B cell (primary cell): ENCODE measurements at places on chromosomes 1 and 21. TPM values are rescaled to one million over a fixed set of nuclear protein-coding genes. Genes with fewer than 3 reads are reported as not detected.

DNA sequence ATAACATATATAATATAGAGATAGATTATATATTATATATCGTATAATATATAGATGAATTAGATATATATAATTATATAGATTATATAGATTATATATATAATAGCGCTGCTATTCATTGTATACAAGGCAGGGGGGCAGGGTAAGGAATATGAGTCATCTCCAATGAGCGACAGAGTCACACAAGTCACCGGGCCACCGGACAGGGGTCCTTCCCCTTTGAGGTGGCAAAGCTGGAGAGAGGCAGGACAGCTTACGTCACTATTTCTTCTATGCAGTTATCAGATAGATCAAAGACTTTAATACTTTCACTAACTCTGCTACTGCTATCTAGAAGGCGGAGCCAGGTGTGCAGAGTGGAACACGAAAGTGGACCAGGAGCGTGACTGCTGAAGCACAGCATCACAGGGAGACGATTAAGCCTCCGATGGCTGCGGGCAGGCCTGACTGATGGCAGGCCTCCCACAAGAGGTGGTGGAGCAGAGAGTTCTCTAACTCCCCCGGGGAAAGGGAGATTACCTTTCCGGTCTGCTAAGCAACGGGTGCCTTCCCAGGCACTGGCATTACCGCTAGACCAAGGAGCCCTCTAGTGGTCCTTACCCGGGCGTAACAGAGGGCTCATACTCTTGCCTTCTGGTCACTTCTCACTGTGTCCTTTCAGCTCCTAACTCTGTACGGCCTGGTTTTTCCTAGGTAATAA lies 2154.7 kb downstream of the MRPL39 start:
- no peaks in the 10 kb centered on the region for H3K4me1 ChIP-seq
- DNase-seq = peak; percentile 6
- no peak overlapping the region for H3K27ac ChIP-seq
- no peaks in the 10 kb centered on the region for H3K27me3 ChIP-seq
- peak overlapping the region; percentile 21 for H3K4me3 ChIP-seq

DNA sequence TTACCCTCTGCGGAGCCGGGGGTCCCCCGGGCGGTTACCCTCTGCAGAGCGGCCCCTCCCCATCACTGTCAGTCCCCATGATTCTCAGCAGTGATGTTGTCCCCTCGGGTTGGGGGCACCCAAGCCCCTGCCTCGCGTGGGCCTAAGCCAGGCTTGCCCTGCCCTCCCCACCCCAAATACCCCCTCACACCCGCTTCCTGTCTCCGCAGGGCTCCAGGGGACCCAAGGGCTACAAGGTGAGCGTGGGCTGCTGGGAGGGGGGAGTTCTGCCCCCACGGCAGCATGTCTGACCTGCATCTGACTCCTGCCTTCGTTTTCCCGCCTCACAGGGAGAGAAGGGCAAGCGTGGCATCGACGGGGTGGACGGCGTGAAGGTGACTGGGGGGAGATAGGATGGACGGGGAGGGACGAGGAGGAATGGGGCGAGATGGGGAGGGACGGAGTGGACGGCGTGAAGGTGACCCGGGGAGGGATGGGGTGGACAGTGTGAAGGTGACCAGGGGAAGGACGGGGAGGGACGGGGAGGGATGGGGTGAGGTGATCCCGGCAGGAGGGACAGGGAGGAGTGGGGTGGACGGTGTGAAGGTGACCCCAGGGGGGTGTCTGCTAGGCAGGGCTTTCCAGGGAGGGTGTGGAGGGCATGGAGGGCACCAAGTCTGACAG lies 8.6 kb downstream of the COL6A1 start:
- no peaks in the 10 kb centered on the region for H3K27me3 ChIP-seq
- no peaks in the 10 kb centered on the region for H3K4me1 ChIP-seq
- no peak for DNase-seq
- no peak overlapping the region for H3K27ac ChIP-seq

FCRLB gene
- total RNA-seq = 3.0 and 3.8 TPM in 2 replicates

LCE2C gene
- total RNA-seq = not detected in 2 replicates

SCCPDH gene
- 5.8 and 6.6 TPM in 2 replicates for total RNA-seq
